ENCODE measurements at places on chromosomes 1 and 21.

DNA sequence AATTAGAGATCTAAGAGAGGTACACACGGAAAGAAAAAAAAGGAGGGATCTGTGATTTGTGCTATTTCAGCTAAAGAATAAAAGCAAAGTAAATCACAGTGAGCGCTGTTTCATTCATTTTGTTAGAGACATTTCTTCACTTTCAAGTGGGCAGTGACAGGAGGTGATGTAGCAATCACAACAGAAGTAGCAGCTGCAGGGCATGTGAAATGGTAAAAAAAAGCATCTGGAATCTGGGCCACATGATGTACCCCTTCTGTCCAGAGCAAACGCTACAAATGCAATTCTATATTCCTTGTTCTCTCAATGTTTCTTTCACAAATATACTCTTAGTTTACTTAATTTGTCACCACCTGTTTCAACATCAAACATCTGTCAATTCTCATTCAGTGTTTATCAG lies 786.5 kb downstream of the LRRIQ3 start:
- DNase-seq, result no peak

DNA sequence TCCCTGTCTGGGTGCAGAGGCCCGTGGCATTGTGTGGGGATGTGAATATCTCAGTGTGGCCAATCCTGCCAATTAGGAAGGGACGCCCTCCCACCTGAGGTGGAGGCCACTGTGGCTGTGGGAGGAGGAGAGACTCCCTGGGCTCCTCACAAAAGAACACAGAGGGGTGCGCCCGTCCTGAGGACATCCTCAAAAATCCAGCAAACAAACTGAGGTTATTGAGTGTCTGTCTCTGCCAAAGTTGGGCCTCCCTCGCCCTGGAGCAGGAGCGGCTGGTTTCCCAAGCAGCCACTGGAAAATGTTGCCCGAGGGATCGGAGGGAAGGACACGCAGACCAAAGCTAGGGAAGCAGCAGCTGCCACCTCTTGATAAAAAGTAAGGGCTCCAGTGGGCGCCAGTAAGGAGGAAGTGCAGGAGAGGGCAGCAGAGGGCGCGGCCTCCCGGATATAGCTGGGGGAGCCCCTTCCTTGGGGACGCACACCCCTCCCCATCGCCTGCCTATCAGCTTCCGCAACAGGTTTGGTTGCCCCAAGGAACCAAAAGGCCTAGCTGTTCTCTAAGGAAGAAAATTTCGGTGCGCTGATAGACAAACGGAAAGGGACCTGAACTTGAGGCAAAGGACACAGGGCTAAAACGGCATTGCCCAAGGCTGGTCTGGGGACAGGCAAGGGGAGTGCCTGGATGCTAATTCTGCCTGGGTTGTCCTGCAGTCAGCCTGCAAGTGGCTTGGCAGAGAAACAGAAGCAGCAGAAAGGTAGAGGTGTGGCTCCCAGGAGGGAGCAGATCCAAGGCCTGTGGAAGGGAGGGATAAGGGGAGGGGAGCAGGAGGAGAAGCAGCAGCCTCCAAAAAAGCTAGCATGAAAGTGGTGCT lies 1.7 kb upstream of the GRIK3 start:
- no peak for DNase-seq

DNA sequence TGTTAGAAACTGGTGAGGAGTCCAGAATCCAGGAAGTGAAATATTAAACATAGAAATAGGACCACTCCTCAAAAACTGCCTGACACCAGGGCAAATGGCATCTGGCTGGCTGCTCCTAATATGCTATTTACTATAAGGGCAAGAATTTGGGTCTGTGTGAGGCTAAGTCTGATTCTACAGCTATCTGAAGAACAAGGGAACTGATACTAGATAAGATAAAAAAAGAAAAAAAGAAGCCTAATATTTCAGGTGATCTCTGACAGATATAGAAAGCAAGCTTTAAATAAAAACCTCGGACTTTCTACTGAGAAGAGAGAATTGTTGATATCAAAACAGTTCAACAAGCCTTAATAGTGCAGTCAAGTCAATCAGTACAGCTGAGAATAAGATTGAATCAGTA lies 42.1 kb upstream of the VAV3 start:
- no peak for DNase-seq

DNA sequence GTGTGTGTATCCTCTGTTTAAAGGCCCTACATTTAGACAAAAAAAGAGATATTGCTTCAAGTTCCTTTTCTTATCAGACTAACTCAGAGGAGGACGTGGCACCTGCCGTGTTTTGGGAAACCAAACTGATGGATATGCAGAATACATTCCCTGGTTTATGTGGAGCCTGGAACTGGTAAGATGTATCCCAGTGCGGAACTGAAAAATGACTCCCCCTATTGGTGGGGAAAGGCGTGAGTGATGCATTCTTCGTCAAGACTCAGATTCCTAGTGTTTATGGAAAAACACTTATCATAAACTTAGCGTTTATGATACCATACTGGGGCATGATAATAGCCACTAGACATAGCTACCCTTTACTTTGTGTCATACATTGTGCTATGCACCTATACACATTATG lies 154.2 kb downstream of the ZNF326 start:
- DNase-seq, result no peak

GRCh38 chr1:111270771-111271463 lies 19.7 kb upstream of the CHIA start:
- no peak for DNase-seq

GRCh38 chr1:236168716-236169429 lies 26.5 kb downstream of the GPR137B start:
- DNase-seq, result no peak

DNA sequence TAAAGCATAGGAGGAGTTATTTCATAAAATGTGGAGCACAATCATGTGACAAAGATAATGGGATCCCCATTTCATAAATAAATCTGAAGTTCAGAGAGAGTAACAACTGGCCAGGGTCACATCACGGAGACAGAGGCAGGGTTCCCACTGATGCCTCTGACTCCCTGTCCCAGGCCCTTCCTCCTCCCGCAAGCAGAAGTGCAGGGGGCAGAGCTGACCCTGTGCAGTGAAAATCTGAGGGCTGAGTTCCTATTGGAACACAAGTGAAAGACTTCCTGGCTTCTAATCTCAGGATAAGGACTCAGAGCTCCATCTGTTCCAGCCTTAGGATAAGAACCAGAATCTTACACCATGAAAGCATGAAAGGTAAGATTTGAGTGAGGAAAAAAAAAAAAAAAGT lies 22.0 kb downstream of the SELL start:
- no peak for DNase-seq

DNA sequence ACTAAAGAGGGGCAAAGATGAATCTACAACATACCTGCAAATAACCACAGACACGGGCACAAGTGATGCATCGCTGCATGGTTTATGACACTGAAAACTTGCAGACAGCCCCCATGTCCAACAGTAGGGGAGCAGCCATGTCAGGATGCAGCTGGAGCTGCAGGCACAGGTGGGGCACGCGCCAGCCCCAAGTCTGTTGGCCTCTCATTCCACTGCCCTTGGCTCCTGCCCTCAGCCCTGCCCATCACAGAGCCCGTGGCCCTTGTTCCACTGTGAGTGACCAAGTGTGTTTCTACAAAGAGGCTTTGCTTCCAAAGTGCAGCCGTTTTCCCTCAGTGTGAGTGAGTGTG lies 3.2 kb upstream of the PADI4 start:
- DNase-seq, result no peak

- DNase-seq, result no peak
These were observed 97.2 kb downstream of the TBX15 start for GRCh38 chr1:118890851-118891384.

GRCh38 chr21:42069843-42070242 lies 1.3 kb upstream of the UMODL1 start:
- DNase-seq, result no peak

GRCh38 chr1:98766255-98766654 lies 104.7 kb downstream of the SNX7 start:
- no peak for DNase-seq

DNA sequence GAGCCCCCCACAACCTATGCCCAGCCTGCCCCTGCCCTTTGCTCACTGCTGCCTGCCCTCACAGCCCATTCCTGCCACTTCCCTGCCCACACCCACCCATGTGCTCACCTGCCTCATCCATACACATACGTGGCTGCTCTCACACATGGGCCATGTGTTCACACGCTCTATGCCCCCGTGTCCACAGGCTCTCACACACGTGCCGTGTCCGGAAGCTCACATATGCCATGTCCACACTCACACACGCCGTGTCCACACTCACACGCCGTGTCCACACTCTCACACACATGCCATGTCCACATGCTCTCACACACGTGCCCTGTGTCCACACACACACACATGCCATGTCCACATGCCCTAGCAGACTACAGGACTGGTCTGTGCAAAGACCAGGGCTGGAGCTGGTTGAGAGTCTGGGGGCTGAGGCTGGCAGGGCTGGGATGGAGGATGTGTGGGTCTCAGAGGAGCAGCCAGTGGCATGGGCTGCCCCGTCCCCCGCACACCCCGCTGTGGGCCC lies 583 bp upstream of the RNF223 start:
- no peak for DNase-seq

DNA sequence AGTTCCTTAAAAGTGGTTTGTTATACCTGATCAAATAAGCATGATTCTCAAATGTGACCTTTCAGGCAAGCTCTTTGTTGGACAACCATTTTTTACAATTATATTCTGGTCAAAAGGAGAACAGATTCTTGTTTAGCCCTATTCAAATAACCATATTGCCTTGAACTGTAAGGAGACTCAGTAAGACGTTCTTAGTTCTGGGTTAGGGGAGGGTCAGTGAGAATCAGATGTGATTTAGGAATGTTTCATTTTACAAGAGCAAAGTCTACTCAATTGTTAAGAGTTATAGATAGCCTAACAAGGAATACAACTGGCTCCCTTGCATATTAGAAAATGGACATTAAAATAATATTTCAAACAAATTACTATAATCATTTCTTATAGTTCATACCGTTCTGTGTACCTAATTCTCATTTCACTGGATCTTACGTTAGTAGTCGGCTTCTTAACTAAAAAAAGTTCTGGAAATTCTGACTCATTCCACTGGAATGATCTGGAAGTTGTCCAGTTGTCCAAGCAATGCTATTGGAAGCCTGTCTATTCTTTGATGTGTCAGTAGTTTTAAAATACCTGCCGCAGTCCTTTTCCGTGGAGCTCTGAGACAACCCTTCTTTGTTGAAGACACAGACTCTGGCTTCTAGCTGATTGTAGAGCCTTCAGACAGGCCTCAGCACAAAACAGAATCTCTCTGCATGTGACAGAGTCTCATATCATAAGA lies 88.8 kb downstream of the MAST2 start:
- DNase-seq, result peak; percentile 95

DNA sequence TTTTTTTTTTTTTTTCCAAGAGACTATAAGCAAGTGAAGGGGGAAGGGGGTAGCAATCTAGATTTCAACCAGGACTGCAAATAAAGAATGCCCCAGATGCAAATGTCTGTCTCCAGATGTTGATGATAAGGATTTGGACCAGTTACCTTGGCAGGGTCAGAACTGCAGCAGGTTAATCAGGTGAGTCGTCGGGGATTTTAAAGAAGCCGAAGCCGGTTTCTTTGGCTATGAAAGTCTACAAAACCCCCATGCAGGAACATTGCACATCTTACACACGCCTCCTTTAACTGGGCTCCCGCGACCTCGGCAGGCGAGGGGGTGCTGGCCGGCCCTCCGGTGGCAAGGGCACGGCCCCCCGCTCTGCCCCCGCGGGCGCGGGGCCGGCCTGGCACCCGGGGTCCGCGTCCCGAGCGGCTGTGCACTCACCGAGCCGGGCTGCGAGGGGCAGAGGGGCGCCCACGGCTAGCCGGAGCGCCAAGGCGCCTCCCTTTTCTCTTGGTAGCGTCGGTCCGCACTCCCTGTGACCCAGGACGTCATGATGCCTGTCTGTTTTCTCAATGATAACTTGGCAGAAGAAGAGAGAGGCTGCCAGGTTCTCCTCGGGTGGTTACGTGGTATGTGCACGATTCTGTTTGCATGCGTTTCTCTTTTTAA lies 366.3 kb upstream of the ESRRG start:
- peak; percentile 82 for DNase-seq

GRCh38 chr1:228940926-228941325 lies 205.6 kb downstream of the RHOU start:
- no peak for DNase-seq

GRCh38 chr1:228044961-228045360 lies 37.5 kb upstream of the ARF1 start:
- DNase-seq, result no peak

- no peak for DNase-seq
These were observed 363.8 kb downstream of the PTPRC start for GRCh38 chr1:199002661-199003060.

DNA sequence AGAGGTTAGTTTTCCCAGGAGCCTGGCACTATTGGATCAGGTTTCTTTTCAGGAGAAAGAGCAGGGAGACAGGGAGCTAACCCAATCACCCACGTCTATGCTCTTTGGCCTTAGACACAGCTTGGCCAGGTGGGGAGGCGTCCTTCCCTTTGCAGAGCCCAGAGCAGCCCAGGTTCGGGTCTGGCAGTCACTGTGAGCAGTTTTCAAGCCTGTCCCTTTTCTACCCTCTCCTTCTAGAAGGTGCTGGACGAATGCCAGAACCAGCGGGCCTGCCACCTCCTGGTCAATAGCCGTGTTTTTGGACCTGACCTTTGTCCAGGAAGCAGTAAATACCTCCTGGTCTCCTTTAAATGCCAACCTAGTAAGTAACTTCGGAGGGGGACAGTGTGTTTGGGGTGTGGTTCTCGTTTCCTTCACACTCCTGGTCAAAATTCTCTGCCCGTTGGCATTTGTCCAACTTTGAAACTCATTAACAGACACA lies 44.9 kb downstream of the EVA1C start:
- DNase-seq, result peak; percentile 63

- DNase-seq, result no peak
These were observed 204.6 kb downstream of the PTBP2 start for GRCh38 chr1:96926176-96926575.

DNA sequence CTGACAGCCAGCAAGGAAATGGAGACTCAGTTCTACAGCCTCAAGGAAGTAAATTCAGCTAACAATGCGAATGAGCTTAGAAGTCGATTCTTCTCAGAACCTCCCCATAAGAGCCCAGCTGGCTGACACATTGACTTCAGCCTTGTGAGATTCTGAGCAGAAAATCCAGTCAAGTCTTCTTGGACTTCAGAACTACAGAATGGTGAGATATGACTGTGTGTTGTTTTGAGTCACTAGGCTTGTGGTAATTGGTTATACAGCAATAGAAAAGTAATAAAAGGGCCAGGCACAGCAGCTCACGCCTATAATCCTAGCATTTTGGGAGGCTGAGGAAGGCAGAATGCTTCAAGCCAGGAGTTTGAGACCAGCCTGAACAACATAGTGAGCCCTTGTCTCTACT lies 161.8 kb upstream of the IVNS1ABP start:
- no peak for DNase-seq

- DNase-seq, result no peak
These were observed 120.9 kb downstream of the FMN2 start for GRCh38 chr1:240212556-240212955.

GRCh38 chr1:164712131-164713036 lies 153.4 kb downstream of the PBX1 start:
- no peak for DNase-seq

- no peak for DNase-seq
These were observed 3.9 kb upstream of the CLSTN1 start for GRCh38 chr1:9827558-9828185.

- DNase-seq, result no peak
These were observed 96.4 kb downstream of the SSBP3 start for GRCh38 chr1:54309631-54310366.

DNA sequence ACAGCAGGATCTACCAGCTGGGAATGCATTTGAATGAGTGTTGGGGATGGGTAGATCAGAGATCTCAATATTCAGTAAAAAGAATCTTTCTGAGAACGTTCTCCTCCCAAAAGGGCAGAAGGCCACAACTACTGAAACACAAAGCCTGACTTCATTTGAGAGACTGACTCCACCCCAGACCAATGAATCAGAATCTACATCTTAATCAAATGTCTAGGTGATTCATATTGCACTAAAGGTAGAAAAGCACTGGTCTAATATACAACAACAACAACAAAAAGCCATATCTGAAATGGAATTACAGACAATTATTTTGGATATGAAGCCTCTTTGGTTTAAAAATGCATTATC lies 123.9 kb downstream of the SMYD3 start:
- no peak for DNase-seq
